ENCODE measurements at places on chromosomes 5 and 9.
A peak's percentile ranks its signal among the peaks of the same experiment; 100 is the strongest.

DNA sequence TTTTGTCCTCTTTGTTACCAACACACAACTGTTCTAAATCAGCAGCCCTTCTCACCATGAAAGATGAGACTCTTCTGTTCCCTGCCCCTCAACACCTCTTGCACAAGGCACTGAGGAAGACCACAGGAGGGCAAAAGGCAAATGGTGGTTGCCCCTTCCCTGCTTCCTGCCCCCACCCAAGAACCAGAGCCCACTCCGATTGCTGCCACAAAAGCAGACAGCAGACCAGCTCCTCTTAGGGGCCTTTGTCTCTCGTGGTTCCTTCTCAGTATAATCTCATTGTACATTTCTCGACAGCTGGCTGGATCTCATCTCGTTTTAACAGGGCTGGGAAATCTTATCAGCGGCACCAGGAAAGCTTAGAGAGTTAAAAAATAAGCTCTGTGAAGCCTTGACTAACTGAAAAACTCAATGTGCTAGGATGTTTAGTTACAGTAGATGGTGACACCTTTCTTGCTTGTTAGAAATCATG, 1.1 kb downstream of the MVB12B start:
- DNase-seq = no peak

- DNase-seq = peak; percentile 75
These were observed 2.6 kb upstream of the AFAP1L1 start for GRCh38 chr5:149268928-149269557.

DNA sequence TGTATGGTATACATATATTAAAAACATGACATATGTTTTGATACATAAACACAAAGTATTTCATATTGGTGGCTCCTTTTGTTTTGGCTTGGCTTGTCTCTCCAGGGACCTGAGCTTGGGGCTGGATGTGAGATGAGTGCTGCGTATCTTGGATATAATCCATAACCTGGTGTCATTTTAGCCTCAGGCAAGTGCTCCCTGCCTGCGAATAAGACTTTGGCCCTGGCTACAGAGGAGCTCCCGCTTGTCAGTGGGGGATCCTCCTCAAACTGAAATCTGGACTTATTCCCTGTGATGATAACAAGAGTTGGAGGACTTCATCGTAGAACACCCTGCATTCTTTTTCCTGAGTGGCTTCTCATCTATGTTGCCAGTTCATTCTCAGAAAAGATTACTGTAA, 341.7 kb upstream of the CLINT1 start:
- no peak for DNase-seq

- no peak for DNase-seq
These were observed 235.7 kb upstream of the HAPLN1 start for GRCh38 chr5:83956386-83956785.

- DNase-seq = no peak
These were observed 132.2 kb downstream of the SLF1 start for GRCh38 chr5:94750681-94751080.

GRCh38 chr5:477247-477646, 34.3 kb downstream of the EXOC3 start:
- DNase-seq = no peak

DNA sequence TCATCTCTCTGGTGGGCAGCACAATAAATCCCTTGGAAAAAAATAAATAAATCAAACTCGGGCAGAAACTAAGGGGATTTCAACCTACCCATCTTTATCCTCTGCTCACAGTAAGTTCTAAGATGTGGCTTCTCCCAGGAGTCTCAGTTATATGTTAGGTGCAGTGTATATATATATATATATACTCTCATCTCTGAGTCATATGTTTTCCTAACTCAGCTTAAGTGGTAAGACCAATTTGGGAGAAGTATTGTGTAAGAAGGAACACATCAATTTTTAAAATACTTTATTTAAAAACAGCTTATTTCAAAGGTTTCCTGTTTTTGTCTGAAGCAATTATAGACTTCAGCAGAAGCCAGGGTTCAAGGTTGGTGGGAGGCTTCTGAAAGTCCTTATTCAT, 20.3 kb upstream of the OSMR start:
- DNase-seq = peak; percentile 57

- DNase-seq = no peak
These were observed 93.4 kb downstream of the DAB2IP start for GRCh38 chr9:121744687-121745395.

GRCh38 chr5:149313151-149313841, 32.0 kb upstream of the GRPEL2 start:
- DNase-seq = no peak

- DNase-seq = peak; percentile 48
These were observed 204.9 kb downstream of the ERCC6L2 start for GRCh38 chr9:96080364-96080763.

DNA sequence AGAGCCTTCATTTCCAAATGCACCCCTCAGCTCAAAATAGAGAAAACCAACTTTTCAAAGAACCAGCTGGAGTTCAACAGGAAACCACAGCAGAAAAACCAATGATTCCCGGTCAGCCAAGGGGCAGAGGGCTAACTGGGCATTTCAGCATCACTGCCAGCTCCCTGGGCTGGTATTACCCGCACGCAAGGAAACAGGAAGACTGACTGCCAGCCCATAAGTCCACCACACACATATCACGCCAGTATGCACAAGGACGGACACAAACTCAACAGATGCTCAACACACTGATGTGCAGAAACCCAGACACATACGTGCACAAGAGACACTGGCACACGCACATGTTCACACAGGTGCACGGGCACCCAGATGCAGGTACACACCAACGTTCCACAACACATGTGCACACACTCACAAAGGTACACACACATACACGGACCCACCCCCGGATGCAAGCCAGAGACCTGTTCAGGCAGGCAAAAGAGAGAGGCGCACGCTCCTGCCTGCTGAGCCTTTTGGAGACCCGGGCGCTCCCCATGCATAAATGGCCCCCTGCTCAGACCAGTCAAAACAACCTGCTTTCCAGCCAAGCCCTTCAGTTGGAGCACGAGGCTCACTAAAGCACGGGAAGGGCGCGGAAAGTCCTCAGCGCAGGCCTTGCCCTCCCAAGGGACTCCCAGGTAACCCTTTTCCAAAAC, 2.1 kb downstream of the ADAMTS2 start:
- DNase-seq = no peak

DNA sequence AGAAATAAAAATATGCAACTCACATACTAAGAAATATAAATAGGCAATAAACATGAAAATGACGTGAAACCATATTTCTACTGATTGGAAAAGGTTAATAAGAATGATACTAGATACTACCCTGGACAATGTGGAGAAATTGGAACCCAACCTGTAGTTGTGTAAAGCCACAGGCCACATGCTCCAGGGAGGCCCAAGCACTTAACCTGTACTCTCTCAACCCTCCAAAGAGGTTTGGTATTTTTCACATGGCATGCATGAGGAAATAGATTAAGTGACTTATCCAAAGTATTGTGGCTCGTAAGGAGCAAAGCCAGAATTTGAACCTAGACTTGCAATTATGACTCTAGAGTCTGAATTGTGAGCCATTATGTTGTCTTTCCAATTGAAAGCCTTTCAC, 13.4 kb downstream of the LIFR start:
- no peak for DNase-seq

DNA sequence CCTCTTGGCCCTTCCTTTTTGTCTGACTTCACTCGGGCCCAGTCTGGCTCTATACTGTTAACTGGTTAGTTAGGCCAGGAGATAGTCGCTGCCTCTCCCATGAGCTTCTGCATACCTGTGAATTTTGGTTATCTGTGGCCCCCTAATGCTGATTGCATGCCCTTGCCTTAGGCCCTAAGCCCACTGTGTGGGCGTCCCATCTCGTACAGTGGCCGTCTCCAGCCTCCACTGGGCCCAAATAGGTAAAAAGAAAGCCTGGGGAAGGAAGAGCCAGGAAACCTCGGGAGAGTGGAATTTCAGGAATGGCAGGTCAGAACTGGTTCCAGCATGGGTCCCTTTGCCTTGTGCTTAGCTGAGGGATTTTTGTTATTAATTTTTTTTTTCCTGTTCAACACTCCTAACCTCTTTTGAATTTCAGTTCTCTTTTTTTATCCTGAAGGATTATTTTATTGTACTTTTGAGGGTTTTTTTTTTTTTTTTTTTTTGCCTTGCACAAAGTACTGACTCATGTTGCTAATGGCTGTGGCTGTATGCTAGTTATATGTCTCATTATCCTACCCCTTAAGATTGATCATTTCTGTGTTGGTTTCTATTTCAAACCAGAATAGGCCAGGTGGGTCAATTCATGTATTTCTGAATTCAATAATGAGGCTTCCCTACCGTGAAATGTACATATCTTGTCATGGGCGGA, 3.4 kb downstream of the PRRC2B start:
- peak; percentile 53 for DNase-seq

DNA sequence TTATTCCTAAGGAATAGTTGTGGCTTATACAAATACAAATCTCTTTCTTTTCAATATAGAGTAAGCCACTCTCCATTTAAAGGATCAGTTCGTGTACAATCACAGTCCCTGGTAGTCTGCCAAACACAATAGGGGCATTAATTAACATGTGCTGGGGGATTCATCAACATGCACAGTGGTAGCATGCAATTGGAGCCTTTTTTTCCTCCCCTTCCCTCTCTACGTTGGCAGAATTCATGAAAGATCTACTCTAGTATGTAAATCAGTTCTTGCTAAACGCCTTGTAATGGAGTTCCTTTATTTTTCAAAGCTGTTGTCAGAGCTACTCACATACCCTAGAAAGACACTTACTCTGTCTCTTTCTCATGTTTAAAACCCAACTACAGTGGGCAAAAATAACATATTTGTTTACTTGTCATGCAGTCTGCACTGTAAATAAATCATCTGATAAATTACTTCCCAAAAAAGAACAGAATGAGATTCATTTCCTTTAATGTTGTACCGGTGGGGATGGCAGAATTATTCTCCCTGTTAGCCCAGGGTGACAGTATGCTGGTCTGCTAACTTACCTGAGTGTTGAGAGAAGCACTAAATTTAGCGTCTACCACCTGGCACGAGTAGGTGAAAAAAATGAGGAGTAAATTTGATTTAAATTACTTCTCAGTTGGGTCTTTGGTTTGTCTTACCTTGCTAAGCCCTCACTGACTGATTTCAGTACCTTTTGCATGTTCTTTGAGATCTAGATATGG, 341.5 kb upstream of the CCNH start:
- no peak for DNase-seq

GRCh38 chr5:33049298-33049697, 338.2 kb downstream of the NPR3 start:
- DNase-seq = peak; percentile 23

GRCh38 chr5:150710165-150710564, 9.3 kb upstream of the RBM22 start:
- DNase-seq = no peak

DNA sequence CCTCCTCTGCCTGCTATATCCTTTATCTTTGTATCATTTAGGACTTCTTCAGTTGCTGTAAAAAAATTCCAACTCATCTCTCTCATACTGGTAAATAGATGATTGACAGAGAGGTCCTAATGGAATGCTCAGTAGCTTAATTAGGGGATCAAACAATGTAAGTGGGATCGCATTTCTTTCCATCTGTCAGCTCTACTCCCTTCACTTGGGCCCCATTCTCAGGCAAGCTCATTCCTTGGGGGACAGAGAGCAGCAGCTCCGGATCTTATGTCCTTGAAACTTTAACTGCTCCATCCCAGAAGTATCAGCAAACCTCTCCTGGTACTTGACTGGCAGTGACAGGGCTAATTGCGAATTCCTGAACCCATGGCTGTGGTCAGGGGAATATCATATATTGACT, 146.7 kb downstream of the YTHDC2 start:
- DNase-seq = no peak

DNA sequence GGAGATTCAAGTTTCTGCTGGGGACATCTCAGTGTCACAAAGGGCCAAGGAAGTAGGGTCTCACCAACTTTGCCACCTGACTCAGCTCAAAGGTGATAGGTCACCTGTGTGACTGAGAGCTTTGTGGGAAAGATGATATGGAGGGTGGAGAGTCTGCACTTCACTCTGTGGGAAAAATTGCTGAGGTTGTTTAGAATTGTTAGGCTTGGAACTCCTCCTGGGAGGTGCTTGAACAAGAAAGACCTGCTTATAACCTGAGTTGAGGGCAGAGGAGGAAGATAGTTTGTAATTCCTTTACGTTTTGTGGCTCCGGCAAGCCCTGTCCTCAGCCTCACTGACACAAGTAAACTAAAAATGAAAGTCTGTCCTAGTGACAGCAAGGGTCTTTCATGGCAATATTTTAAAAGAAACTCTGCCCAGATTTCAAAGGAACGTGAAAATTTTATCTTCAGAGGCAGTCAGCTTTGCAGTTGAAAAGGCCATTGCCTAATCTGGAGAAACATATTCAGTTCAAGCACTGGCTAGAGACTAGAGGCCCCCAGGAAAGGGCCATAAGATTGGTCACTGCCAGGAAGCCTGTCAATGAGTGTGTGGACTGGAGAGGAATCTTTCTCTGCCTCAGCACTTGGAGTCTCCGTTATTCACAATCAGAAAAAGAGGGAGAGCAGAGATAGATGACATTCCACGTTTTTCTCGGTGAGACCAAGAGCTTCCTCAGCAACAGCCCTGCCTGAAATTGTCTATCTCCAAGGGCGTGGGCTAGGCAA, 23.2 kb downstream of the PCDHAC2 start:
- DNase-seq = no peak

GRCh38 chr5:72472031-72472430, 35.2 kb downstream of the ZNF366 start:
- DNase-seq = no peak

DNA sequence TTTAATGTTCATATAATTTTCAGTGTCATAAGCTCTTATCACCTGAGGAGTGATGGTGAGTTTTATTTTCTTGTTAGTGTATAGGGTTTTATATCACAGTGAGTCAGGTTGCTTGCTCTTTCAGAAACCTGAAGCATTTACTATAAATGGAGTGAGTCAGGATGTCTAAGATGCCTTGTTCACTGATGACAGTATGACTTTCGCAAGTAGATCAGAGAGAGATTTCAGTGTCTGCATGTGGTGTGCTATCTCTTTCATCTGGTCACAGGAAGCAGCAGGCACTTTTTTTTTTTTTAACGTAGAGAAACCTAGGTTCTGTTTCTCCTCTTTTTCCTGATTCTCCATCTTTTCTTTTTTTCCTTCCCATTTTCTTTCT, 237.1 kb downstream of the DMRTA1 start:
- DNase-seq = peak; percentile 94

Measured in fibroblast of mammary gland (primary cell).